ENCODE measurements at places on chromosomes 13 and 19. TPM values are rescaled to one million over a fixed set of nuclear protein-coding genes. Genes with fewer than 3 reads are reported as not detected.

CFAP97D2 gene
- polyA plus RNA-seq: 0.44 TPM

IL4I1 gene
- not detected for polyA plus RNA-seq

MED4 gene
- polyA plus RNA-seq: 78.8 TPM

ZNF729 gene
- not detected for polyA plus RNA-seq

C1QTNF9B gene
- not detected for polyA plus RNA-seq

SERTM1 gene
- polyA plus RNA-seq: not detected

ZNF649 gene
- 6.8 TPM for polyA plus RNA-seq

KANK3 gene
- polyA plus RNA-seq: 5.3 TPM

ADGRE1 gene
- 0.54 TPM for polyA plus RNA-seq

LRRC8E gene
- not detected for polyA plus RNA-seq

KLK10 gene
- polyA plus RNA-seq: not detected

ZNF99 gene
- not detected for polyA plus RNA-seq

FCER2 gene
- not detected for polyA plus RNA-seq

ZNF626 gene
- 19.8 TPM for polyA plus RNA-seq

PPM1N gene
- 3.9 TPM for polyA plus RNA-seq

FBN3 gene
- not detected for polyA plus RNA-seq

CPB2 gene
- not detected for polyA plus RNA-seq

HIPK4 gene
- not detected for polyA plus RNA-seq

MAMSTR gene
- polyA plus RNA-seq: 0.17 TPM

KLK7 gene
- polyA plus RNA-seq: not detected

LHB gene
- polyA plus RNA-seq: not detected

SYT5 gene
- 0.96 TPM for polyA plus RNA-seq

DACH1 gene
- polyA plus RNA-seq: 0.32 TPM

CBLC gene
- polyA plus RNA-seq: not detected
